ENCODE measurements at places on chromosomes 3 and 15.
A peak's percentile ranks its signal among the peaks of the same experiment; 100 is the strongest.

DNA sequence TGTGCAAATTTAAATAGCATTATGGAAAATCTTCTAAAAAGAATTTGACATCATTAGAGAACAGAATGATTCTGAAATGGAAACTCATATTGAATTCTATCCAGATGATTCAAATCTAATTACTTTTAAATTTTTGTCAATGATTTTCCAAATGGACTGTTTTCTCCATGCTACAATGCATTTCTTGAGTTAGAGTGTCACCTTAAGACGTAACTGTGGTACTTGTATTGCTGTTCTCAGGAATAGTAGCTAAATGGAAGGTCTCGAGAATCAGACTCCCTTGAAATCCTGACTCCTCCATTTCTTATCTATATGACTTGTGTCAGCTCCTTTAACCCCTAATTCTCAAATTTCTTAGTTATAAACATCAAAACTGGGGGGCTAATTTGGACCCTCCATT, 102.3 kb downstream of the P2RY1 start:
- DNase-seq = no peak

- no peak for DNase-seq
These were observed 1.2 kb upstream of the EDEM1 start for GRCh38 chr3:5186089-5186857.

DNA sequence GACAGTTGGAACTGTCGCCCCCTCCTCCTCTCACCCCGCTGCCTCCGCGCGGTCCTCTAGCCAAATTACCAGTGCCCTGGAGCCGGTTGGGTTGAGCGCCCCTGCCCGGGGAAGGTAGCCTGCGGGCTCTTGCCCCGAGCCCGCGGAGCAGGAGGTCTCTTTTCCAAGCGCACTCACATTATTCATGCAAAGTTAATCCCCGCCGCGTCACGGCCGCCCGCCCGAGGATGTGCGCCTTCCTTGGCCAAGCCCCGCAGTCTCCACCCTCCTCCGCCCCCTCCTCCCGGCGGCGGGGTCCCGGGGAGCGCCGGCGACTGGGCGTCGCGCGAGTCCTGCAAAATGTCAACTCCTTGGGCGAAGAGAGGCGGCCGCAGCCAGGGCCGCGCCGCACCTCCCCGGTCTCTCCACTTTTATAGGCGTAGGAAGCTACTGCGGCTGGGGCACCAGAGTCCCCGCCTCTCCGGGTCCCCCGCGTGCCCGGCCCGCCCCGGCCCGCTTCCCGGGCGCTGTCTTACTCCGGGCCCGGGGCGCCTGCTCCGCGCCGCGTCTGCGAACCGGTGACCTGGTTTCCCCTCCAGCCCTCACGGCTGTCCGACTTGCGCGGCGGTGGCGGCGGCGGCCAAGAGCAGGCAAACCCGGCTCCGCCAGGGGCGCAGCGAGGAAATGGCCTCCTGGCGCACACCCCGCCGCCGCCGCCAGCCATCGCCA, at the start of gene THRB:
Gene THRB (minus strand): TSS at position 233 of the 708 bp plus-strand sequence.
- DNase-seq = peak; percentile 51

DNA sequence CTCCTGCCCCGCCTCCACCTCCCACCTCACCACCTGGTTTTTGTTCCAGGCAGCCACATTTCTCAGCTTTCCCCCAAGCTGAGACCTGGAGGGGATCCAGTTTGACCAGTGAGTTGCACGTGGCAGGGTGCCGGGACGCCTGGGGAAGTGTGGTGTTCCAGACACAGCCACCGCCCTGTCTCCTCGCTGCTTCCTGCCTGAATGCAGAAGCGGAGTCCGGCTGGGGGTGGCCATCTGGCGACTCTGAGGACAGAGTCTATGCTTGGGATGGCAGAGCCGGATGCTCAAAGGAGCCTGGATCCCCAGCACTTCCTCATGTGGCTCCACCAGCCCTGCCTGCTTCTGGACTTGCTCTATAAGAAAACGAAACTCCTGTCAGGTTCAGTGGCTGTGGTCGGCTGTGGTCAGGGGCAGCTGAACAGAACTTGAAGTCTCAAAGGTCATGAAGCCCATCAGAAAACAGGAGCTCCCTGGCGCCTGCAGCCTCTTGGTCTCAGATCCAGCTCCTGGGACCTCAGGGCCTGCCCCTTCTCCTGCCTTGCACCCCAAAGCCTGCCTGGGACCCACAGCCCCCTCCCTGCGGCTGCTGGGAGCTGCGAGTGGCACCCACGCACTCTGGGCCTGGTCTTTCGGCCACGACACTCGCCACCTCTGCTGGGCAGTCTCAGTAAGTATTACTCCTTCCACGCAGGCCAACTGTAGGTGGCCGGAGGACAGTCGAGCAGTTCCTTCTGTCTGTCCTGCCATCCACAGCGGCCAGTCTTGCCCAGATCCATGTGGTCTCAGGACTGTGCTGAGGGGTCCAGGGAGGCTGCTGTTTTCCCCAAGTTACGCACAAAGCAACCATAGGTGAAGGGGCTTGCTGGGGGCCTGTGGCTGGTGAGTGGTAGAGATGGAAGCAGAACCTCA, 112.8 kb upstream of the MEF2A start:
- no peak for DNase-seq

DNA sequence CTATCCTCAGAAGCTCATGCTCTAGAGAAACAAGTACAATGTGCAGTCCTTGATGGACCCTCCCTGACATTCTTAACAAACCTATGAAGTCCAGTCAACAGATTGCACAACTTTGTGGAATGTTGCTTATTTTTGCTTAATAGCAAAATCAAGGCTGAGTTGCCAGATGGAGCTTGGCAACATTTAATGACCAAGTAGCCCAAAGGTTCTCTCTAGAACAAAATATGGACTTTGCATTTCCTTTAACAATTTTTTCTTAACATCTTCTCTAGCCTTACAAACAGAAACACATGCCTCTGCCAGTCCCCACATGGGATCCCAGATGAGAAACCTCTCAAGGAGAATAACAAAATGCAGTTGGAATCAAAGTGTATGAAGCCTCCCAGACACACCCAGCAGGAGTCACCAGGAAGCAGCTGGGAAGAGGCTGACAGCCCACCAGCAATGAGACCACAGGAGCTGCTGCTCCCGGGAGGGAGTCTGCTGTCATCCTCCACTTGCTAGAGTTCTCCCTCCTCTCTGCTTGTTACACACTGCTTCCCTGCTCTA, 422.5 kb upstream of the CDIN1 start:
- no peak for DNase-seq

DNA sequence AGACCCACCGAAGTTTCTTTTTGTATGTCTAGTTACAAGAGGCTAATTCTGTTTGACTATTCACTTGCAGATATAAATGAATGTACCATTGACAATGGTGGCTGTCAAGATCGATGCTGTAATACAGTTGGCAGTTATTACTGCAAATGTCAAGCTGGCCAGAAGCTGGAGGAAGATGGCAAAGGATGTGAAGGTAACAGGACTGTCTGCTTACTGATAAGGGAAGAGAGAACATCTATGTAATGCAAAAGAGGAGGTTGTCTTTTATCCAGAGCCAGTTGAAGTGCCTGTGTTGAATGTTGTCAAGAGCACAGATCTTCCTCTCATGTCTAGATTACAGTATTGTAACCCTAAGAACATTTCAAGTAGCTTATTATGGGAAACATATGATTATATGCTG, 549.5 kb upstream of the GOLIM4 start:
- no peak for DNase-seq

DNA sequence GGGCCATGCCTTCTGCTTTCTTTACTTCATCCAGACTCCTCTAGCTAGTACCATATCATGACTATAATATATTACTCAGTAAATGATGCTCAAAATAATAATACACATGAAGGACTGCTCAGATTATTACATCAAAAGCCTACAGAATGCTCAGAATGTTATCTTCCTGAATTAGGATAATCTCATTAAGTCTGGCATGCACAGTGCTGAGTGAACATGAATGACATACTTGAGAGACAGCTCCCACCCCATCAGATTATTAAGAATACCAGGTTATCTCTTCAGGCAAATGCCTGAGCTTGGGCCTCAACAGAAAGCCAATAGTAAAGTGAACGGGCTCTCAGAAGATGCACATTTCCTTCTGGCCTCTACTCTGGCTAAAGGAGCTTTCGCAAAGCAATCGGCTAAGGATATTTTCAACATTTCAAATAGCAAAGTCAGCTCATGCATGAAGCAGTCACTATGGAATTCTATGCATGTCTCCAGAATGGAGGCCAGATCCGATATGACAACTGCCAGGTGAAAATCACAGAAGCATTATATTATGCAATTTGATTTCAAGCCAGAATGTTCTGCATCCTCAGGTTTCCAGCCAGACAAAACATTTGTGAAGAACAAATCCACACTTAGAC, 122.6 kb downstream of the KCNMB2 start:
- no peak for DNase-seq

DNA sequence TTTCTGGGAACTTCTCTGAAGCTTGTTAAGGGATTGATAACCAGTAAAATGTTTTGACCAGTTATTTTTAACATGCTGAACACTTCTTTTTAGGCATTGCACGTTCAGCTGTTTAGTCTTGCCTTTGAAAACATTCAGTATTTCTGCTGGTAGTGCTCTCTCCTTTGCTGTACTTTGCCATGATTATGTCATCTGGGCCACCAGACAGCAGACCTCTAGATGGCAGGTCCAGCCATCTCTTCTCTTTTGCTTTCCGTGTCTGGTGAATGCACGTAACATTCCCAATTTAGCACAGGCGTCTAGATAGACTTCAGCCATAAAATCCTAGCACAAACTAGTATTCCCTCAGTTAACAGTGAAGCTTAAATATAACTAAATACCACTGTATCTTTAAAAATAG, 57.8 kb downstream of the RAB7A start:
- no peak for DNase-seq

DNA sequence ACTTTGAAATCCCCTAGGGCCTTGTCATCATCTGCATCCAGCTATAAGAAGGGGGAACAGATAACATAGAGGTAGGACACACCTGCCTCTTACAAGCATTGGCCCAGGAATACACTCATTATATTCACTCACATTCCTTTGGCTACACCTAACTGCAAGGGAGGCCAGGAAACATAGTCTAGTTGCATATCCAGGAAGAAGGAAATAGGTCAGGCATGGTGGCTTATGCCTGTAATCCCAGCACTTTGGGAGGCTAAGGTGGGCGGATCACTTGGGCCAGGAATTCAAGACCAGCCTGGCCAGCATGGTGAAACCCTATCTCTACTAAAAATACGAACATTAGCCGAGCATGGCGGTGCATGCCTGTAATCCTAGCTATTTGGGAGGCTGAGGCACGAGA, 48.8 kb downstream of the GTPBP8 start:
- DNase-seq = no peak

DNA sequence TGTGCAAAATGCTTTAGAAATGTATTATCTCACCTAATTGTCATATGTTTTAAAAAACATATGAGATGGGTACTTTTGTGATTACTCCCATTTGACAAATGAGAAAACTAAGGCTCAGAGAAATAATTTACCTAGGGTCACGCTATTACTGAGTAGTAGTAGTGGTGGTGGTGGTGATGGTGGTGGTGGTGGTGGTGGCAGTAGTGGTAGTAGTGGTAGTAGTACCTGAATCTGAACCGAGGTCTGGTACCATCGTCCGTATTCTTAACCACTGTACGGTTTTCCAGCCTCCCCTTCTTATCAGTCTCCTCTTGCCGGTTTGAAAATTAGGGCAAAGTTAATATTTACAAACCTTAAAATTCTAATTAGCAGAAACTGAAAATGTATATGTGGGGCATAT, 102.4 kb downstream of the KLHL25 start:
- DNase-seq = no peak

- DNase-seq = no peak
These were observed 238.5 kb downstream of the DOCK3 start for GRCh38 chr3:50913260-50913659.

DNA sequence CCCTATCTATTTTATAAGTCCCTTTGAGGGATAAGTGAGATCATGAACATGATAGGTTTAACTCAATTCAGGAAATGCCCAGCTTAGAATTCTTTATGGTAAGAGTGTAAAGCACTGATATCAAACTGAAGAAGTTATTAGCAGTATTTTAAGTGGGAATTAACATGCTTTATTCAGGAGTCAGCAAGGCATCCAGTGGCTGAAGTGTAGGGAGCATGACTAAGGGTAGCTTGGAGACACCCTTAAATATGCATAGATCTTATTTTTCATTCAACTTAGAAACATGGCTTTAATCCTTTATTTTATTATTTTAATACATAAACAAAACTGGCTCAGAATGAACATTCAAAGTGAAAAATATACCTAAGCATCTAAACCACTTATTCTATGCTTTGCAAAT, 158.3 kb upstream of the LPP start:
- DNase-seq = no peak

- DNase-seq = no peak
These were observed 38.3 kb downstream of the LRRFIP2 start for GRCh38 chr3:37136067-37136466.

- no peak for DNase-seq
These were observed 333.3 kb downstream of the GRM7 start for GRCh38 chr3:7194071-7194835.

DNA sequence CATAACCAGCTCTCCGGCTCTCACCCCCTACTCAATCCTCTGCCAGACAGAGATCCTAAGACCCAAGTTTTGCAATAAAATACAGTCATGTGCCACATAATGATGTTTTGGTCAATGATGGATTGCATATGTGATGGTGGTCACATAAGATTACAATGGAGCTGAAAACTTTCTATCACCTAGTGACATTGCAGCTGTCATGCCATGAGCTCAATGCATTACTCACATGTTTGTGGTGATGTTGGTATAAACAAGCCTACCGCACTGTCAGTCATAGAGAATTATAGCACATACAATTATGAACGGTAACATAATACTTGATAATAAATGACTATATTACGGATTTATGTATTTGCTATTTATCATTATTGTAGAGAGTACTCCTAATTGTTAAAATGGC, 26.9 kb upstream of the SAMMSON start:
- DNase-seq = no peak

- no peak for DNase-seq
These were observed 1.2 kb downstream of the COL8A1 start for GRCh38 chr3:99639579-99639978.

All from NCI-H774 (cell line).